Kasumi-1 (cell line): ENCODE measurements at places on chromosomes 5 and 9.

DNA sequence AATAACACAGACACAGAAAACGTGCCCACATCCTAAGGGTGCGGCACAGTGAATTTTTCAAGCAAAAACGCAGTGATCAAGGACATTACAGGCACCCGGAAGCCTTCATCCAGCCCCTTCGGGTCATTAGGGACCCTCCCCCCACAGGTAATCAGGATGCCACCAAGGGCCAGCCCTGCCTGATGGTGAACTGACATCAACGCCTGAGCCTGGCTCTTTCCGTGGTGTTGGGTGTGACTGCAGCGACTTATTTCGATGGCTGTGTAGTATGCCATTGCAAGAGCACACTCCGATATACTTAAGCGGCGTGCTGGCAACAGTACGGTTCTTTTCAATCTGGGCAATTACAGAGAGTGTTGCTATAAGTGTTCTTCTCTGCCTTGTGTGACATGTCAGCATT is 310.0 kb upstream of the IRX1 start:
- no peak for DNase-seq

DNA sequence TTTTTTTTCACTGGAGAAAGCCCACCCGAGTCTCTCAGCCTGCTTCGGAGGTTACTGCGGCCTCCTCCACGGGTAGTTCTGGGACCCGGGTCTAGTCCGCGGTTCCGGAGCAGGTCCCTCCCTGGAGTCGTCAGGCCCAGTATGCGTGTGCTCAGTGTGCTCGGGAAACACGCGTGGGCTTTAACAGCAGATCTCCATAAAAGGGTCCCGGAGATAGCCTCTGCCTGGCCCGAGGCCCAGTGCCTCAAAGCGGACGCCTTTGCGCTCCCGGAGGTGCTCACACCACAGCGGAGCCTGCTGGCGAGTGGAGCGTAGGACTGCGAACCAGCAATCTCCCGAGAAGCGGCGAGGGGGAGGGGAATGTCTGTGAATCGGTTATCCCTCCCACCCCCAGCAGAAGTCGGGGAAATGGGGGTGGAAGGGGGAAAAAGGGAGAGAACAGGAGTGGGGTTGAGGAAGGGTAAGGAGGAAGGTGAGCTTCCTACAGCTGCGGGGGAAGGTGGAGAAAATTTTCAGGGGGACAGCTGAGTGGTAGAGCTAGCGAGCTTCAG is 28.7 kb downstream of the CDKN2A start:
- peak; percentile 21 for DNase-seq

GRCh38 chr5:111836426-111836825 is 79.4 kb upstream of the NREP start:
- no peak for DNase-seq

- no peak for DNase-seq
Observed at GRCh38 chr9:136875155-136875554, 9.0 kb upstream of the EDF1 start.

DNA sequence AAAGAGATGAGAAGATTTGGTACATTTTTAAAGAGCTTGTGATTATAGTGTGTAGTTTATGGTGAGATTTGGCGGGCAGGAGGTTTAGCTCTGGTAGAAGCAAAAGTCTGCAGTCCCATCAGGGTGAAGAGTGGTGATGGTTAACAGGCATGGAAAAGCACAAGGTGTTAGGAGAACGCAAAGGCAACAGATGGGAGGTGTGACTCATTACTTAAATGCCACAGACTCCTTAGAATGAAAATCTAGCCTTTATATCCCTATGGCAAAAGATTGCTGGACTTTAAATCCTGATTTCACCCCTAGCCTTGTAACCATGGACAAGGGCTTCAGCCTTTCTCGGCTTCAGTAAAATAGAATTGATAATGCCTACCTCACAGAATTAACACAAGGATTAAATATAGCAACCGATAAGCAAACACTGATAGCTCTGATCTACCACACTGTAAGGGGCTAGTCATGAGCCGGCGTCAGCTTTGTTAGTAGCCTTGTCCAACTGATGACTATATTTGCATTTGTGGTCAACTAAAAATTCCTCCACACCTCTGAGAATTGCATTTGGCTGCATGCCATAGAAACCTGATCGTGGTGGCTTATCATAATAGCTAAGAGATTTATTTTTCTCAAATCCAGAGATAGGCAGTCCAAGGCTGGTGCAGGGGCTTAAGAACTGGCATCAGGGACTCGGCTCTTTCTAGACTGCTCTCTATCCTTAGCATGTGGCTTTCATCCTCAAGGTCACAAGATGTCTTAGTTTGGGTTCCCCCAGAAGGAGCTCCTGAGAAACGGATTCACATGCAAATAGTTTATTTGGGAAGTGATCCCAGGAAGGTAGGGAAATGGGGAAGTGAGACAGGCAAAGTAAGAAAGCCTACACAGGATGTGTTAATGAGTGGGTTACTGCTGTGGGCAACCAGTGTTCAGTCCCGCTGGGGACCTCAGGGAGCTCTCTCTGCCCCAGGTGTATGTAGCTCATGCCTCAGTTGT is 19.6 kb downstream of the MFAP3 start:
- DNase-seq: no peak

GRCh38 chr5:122339591-122339990 is 27.6 kb downstream of the SNCAIP start:
- no peak for DNase-seq

DNA sequence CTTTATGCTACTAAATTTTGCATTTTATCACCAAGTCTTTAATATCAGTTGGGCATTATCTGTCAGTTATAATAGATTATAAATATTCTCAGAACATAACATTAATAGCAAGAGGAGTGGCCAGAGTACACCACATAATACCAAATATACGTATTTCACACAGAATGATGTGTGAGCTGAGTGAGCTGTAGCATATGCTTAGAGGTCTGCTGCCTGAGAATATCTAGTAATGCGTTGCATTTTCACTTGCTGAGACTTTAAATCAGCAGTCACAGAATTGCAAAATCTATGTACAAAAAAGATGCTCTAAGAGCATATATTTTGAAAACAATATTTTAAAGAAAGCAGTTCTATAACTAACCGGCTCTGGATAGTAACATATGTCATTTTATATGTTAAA is 921.1 kb upstream of the EDIL3 start:
- DNase-seq: no peak

DNA sequence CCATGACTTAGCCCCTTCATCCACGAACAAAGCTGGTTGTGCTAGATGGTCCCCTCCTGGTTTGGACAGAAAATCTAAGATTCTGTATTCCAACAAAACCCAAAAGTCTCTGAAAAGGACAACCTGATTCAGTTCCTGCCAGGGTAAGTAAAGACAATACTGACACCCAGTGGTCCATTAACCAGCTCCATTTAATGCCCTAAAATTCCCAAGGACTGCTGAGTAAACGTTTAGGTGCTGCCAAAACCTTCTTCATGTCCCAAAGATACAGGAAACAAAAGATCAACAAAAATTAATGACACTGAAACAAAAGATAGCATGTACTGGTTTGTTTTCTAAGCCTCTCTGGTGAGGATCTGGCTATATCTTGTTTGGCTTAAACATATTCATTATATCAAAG is 25.3 kb upstream of the PPP1R2B start:
- DNase-seq: no peak

DNA sequence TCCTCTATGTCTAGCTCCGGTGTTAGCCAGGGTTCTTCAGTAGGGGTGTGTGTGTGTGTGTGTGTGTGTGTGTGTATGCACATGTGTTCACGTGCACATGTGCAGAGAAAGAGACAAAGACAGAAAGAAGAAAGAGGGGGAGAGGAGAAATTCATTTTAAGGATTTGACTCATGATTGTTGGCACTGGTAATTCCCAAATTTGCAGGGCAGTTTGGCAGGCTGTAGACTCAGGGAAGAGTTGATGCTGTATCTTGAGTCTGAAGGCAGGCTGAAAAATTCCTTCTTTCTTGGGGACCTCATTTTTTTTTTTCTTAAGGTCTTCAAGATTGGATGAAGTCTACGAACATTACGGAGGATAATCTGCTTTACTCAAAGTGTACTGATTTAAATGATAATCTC is 335.7 kb downstream of the NSG2 start:
- no peak for DNase-seq

DNA sequence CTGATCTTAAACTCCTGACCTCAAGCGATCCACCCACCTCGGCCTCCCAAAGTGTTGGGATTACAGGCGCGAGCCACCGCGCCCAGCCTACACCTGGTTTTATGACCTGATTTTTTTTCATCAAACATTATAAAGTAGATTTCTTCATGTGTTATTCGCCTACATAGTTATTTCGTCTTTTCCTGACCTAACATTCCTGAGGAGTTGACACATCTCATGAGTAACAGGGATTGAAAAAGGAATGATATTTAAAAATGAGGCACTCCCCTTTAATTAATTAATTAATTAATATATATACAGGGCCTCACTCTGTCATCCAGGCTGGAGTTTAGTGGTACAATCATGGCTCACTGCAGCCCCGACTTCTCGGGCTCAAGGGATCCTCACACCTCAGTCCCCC is 20.2 kb upstream of the MTMR12 start:
- no peak for DNase-seq

DNA sequence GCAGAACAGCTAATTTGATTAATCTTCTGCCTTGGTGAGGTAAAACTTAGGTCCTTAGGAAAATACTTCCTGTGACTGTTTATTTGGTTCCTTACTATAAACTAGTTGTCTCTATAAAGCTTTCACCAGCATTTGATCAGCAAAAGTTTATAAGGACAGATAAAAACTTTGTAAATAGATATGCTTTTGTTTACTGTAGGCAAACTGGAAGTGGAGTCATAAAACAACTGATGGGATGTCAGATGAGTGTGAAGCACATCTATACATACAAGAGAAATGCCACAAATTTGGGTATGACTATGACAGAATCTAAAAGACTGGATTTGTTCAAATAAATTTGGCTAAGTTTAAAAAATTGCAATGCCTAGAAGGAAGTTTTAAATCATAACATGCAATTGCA is 5.5 kb downstream of the PTGER4 start:
- no peak for DNase-seq

GRCh38 chr5:60277941-60278340 is 384.4 kb upstream of the PDE4D start:
- peak; percentile 8 for DNase-seq

DNA sequence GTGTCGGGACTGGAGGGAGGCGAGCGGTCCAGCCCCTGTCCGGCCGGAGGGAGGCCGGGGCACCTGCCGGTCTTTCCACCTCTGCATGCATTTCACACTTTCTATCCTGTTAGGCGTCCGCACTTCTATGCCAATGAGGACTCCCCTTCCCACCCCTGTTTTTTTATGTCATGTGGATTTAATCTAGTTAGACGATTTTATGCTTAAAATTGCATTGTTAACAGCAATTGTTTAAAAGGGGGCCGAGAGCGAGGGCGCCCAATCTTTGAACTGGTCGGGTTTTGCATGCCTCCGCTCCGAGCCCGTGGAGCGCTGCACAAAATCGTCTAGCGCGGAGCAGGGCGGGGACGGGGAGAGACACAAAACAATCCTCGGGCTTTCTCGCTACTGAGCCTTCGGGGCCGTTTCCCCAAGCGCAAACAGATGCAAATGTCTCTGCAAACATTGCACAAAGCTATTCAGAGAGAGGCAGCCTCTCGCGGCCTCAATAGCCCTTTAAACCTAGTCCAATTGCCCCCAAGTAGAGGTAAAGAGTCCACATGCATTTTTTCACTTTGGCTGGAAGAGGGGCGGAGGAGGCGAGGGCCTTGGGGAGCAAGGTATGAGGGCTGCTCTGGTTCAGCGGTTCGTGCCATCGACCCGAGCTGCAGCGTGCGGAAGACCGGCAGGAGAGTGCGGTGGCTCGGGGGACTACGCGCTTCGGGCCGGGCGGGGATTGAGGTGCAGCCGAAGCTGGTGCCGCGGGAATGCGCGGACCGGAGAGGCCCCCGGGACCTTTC is 37.5 kb upstream of the TIFAB start:
- no peak for DNase-seq

- DNase-seq: no peak
Observed at GRCh38 chr5:7910738-7911428, 41.9 kb downstream of the MTRR start.
